ENCODE measurements at places on chromosomes 16 and 17. TPM values are rescaled to one million over a fixed set of nuclear protein-coding genes. Genes with fewer than 3 reads are reported as not detected.

Gene ACACA
- total RNA-seq, result 89.4 TPM

Gene ZFHX3
- total RNA-seq, result 6.8 TPM

Gene RND2
- 1.3 TPM for total RNA-seq

Gene KAT7
- total RNA-seq, result 43.2 TPM

Gene CDH13
- 47.5 TPM for total RNA-seq

Gene KRT31
- total RNA-seq, result not detected

Gene SAT2
- 23.3 TPM for total RNA-seq

Gene B3GNT9
- 41.9 TPM for total RNA-seq

Gene CCL15
- total RNA-seq, result not detected

Gene PIK3R5
- under 0.01 TPM for total RNA-seq

Gene KCNG4
- total RNA-seq, result not detected

Gene PYCARD
- 85.9 TPM for total RNA-seq

Gene PIK3R6
- total RNA-seq, result not detected

Gene AXIN1
- total RNA-seq, result 14.5 TPM

Gene CKLF
- total RNA-seq, result 58.3 TPM

Gene ASGR1
- total RNA-seq, result 0.43 TPM

Gene HSPB9
- not detected for total RNA-seq

Gene TPSB2
- total RNA-seq, result not detected

Gene HGS
- total RNA-seq, result 75.1 TPM

Gene PIPOX
- 1.7 TPM for total RNA-seq

Gene PLA2G10
- total RNA-seq, result not detected

DNA sequence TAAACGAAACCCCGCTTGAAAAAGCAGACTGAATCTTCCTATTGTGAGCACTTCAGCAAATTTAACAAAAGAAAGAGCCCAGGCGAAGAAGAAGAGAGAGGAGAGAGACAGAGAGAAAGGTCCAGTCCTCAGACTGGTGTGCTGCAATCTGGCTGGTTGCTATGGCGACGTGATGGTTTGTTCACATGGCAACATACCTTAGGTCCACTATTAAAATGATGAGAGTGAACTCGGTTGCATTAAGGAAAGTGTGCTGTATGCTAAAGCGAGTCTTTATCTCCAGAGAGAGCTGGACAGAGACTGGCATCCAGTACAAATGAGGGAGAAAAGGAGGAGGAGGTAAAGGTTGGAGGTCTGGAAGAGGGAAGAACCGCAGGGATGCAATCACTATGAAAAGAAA is 271.8 kb upstream of the ZFHX3 start:
- no peak for DNase-seq

- DNase-seq, result no peak
These were observed 95.1 kb downstream of the ZNF423 start for GRCh38 chr16:49760815-49761214.

- DNase-seq, result no peak
These were observed 11.5 kb upstream of the PKMYT1 start for GRCh38 chr16:2991566-2992261.

DNA sequence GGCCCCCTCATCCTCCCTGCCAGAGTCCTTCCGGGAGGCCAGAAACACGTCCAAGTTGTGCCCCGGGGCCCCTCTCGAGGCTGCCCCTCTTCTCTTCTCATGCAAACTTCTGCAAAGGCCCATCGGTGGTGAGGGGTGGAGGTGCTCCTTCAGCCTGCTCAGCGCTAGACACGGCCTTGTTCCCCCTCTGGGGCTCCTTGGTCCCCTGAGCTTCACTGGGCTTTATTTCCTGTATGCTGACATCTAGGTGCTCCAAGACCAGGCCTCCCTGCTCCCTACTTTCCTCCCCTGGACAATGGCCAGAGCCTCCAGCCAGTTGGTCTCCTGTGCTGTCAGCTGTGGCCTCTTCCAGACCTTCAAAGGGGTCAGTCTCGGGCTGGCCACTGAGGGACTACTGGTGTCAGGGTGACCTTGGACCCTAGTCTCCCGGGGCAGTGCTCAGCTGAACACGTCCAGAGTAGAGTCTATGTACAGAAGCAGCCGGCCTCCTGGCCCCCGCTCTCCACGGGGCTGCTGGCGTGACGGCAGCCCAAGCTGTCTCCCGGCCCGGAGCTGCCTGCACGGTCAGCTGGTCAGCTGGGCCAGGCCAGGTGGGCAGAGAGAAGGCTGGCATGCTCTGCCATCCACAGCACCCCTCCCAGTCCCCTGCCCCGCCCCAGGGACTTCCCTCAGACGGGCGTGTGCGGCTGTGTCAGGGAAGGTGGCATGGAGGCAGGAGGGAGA is 1.7 kb upstream of the PRR35 start:
- no peak for DNase-seq

GRCh38 chr16:88784074-88784855 is 755 bp downstream of the PIEZO1 start:
- DNase-seq, result peak; percentile 88

DNA sequence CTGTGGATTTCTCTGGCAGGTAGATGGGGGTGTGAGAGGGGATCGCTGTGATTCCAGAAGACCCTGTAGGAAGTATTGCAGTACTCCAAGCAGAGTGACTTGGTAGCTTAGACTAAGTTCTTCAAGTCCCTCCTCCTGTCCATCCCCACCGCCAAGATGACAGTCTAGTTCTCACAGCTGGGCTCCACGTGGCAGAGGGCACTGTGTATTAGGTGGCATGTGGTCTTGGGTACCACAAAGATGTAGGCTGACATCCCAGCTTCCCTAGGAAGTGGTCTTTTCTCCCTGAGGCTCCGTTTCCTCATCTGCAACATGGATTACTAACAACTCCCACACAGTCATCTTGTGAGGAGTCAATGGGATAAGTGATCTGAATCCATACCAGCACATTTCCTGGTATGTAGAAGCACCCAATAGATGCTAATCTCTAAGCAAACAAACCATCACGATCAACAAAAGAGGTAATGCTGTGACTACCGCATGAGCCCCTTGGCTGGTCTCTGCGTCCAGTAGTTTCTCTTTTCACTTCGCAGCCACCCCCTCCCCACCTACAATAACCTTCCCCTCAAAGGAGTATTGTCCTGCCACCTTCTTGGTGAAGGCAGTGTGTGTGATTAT is 349.1 kb upstream of the EEF2KMT start:
- no peak for DNase-seq

DNA sequence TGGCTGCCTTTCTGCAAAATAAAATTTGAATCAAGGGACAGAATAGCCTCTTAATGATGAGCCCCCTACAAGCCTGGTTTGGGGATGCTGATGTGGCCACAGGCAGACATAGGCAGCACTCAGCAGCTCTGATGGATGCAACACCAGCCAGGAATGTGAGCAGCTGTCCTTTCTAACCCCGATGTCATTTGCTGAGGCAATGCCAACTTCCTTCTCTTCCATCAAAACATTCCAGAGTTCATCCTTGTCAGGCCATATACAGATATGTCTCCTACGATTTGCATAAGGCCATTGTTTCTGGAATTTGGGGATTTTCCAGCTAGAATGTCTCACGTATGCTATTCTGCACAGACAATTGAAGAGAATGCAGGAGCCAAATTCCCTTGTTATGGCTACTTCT is 52.1 kb upstream of the MYOCD start:
- DNase-seq, result peak; percentile 24

- DNase-seq, result no peak
These were observed 60.1 kb upstream of the NUDT7 start for GRCh38 chr16:77662246-77662645.

DNA sequence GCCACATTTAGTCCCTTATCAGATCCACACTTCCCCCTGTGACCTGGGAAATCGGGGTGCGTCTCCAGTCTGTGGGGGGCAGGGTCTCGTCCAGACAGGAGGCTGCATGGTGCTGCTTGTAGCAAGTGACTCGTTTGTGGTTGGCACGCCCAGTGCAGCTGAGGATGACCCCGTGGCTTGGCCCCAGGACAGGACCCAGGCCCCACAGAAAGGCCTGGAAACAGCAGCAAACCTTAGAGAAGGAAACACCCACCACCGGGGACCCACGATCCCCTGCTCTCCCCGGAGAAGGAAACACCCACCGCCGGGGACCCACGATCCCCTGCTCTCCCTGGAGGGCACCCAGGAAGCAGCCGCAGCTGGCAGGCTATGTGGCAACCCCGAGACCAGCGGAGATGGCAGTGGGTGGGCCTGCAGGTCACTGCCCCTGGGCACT is 8.2 kb upstream of the C16orf95 start:
- DNase-seq, result no peak

DNA sequence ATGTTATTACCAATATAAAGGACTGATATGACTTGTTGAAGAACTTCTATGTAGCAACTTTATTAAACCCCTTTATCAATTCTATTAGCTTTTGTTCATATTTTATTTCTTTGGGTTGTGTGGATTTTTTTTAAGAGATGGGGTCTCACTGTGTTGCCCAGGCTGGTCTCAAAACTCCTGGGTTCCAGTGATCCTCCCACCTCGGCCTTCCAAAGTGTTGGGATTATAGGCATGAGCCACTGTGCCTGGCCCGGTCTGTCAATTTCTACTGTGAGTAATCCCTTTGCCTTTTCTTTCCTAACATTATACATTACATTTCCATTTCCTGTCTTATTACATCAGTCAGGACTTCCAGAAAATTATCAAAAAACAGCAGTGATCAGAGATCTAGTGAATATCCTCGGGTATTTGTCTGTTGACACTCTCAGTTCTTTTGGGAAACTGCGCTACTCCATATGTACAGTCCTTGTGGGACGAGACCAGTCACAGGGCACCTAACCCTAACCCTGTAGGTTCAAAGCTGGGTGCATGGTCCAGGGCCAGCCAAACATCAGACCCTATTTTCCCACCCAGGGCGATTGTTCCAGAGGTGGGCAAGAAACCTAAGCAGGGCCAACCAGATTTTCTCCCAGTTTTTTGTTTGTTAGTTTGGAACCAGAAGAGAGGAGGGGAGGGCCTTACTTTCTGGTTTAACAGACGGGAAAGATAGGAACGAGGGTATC is 1.7 kb upstream of the SLC47A1 start:
- DNase-seq, result no peak

DNA sequence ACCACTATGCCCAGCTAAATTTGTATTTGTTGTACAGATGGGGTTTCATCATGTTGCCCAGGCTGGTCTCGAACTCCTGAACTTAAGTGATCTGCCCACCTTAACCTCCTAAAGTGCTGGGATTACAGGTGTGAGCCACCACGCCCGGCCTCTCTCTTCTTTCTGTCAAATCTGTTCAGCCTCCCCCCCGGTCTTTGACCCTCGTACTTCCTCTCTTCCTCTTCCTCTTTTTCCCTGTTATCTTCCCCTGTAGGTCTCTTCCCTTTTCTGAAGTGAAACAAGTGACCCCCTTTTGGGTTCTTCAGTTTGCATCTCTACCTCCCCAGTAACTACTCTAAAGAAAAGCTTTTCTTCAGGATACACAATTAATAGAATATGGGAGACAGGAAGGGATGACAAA is 31.7 kb upstream of the DHX40 start:
- no peak for DNase-seq

- DNase-seq, result peak; percentile 93
These were observed 14.1 kb upstream of the RGS9 start for GRCh38 chr17:65122836-65123756.

DNA sequence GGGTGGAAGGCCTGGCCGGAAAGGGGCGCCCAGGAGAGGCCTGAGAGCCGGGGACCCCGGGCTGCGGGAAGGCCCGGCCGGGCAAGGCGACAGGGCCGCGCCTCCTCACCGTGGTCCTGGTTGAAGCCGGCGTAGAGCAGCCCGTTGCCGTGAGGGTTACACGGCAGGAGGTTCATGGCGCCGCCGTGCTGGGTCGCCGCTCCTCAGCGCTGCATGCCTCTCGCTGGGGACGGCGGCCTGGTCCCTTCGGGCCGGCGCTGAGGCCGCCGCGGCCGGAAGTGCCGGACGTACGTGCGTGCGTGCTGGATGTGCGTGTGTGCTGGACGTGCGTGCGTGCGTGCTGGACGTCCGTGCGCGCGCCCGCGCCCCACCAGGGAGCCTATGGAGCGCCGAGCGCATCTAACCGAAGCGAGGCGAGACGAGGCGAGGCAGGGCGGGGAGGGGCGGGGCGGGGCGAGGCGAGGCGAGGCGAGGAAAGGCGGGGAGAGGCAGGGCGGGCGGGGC is at the start of gene WDR45B:
WDR45B (minus strand) TSS at position 280 of the 504 bp plus-strand sequence; CDS start at position 176, 104 bp downstream.
- DNase-seq, result peak; percentile 99

GRCh38 chr16:24572069-24572468 is 32.7 kb downstream of the RBBP6 start:
- DNase-seq, result no peak

GRCh38 chr17:27651411-27652345 is 20.7 kb downstream of the LGALS9 start:
- DNase-seq, result peak; percentile 33

DNA sequence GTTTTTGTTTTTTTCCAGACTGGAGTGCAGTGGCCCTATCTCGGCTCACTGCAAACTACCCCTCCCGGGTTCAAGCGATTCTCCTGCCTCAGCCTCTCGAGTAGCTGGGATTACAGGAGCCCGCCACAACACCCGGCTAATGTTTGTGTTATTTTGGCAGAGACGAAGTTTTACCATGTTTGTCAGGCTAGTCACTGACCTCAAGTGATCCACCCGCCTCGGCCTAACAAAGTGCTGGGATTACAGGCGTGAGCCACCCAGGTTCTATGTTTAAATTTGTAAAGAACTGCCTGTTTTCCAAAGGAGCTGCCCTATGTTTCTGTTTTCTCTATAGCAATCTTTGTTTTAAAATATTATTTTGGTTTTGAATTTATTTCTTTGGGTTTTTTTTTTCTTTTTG is 13.8 kb upstream of the C16orf87 start:
- peak; percentile 72 for DNase-seq

GRCh38 chr17:74513987-74514631 is 17.2 kb downstream of the CD300LB start:
- peak; percentile 69 for DNase-seq

DNA sequence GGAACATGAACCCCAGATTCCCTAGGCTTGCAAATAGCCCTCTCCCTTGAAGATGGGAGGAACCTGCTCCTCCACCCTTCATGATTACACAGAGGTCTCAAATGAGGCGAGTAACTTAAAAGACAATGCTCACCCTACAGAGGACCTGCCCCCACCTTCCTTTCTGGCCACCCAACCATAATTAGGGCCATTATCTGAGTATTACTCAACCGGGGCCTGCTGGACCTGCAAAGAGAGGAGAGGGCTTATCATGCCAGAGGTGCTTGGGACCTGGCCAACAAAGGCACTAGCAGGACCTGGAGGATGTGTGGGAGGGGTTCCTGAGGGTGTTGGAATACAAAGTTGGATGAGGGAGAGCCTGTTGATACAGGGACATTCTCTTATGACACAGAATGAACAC is 42.4 kb downstream of the RNF157 start:
- no peak for DNase-seq

DNA sequence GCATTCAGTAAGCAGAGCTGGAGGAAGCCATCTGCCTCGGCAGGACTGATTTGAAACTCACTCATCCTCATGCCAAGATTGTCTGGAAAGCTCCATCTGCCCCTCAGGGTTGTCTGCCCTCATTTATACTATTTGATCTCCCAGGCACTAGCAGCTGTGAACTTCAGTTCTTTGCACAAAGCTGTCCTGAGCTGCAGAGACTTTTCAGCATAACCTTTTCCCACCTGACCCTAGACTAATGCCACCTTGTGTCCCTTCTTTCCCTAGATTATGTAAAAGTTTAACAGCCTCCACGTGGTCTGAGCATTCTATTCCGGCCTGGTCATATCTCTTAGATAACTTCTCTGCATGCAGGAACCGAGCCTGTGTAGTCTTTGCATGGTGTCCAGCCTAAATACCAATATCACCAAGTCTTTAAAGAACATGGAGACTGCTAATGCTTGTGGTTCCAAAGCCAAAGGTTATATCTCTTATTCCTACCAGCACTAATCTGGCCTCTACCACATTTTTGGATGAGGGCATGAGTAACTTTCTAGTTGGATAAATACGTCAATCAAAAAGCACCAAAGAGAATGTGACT is 29.1 kb downstream of the STAT5A start:
- DNase-seq, result no peak
